Stimulated activated CD8-positive, alpha-beta memory T cell treated with anti-CD3 and anti-CD28 coated beads, Interleukin-15, amount 100 ng/mL, for 24 hours (primary cell): ENCODE measurements at places on chromosomes 1 and 21.

GRCh38 chr1:64959986-64960385 lies 6.4 kb downstream of the JAK1 start:
- no peak for DNase-seq

GRCh38 chr1:56562891-56563452 lies 16.4 kb downstream of the PLPP3 start:
- DNase-seq: no peak

DNA sequence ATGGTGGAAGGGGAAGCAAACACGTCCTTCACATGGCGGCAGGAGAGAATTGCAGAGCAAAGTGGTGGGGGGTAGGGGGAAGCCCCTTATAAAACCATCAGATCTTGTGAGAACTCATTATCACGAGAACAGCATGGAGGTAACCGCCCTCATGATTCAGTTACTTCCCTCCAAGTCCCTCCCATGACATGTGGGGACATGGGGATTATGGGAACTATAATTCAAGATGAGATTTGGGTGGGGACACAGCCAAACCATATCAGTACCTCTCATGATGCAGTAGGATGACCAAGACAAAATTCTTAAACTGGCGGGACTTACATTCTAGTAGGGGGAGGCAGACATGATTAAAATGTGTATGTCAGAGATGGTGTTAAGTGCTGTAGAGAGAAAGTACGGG lies 38.8 kb downstream of the WNT4 start:
- no peak for DNase-seq

DNA sequence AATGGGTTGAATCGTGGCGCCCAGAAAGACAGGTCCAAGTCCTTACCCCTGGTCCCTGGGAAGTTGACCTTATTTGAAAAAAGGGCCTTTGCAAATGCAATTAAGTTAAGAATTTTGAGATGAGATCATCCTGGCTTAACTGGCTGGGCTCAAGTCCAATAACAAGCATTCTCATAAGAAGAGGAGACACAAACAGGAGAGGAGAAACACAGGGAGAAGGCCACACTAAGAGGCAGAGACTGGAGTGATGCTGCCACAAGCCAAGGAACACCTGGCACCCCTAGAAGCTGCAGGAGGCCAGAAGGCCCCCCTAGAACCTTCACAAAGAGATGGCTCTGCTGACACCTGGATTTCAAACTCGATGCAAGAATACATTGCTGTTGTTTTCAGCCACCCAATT lies 44.6 kb downstream of the PDPN start:
- no peak for DNase-seq

GRCh38 chr21:32726839-32727686 lies 750 bp downstream of the SYNJ1 start:
- no peak for DNase-seq

DNA sequence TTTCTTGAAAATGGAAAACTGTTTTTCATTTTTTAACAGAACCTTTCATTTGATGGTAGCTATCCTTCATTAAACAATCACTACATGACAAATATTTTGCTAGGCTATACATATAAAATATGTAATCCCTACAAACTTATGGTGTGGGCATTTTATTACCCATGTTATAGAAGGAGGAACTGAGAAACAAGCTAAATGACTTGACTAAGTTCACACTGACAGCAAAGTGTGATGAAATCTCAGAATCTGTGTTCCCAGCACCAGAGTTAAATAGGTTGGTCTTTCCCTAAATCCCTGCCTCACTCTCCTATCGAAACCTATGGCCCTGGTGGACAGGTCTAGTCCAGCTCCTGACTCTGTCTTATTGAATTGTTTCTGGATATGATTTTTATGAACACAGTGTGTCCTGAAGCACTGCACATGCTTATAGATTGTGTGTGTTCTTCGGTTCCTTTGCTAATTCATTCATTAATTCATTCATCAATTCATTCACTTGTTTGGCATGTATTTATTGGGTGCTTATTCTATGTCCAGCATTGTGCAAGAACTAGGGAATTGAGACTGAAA lies 301.0 kb downstream of the GRIK1 start:
- no peak for DNase-seq

DNA sequence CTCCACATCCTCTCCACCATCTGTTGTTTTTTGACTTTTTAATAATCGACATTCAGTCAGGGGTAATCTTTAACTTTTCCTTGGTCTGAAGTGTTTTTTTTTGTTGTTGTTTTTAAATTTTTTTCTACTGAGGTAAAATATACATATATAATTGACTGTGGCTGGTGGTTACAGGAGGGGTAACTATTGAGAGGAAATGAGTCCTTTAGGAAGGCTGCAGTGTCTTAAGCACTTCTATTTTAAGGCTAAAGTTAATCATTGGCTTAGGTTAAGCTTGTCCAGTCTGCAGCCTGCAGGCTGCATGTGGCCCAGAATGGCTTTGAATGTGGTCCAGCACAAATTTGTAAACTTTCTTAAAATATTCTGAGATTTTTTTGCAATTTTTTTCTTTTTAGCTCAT lies 172.5 kb downstream of the CTH start:
- no peak for DNase-seq

GRCh38 chr1:183911285-183911684 lies 106.4 kb downstream of the RGL1 start:
- no peak for DNase-seq

- DNase-seq: peak; percentile 10
Observed at GRCh38 chr1:159211331-159212136, 6.9 kb downstream of the ACKR1 start.

- DNase-seq: no peak
Observed at GRCh38 chr21:45818276-45818903, 163.2 kb upstream of the COL6A1 start.
